Activated CD8-positive, alpha-beta memory T cell treated with anti-CD3 and anti-CD28 coated beads for 48 hours (primary cell): ENCODE measurements at places on chromosomes 1 and 21.
A peak's percentile ranks its signal among the peaks of the same experiment; 100 is the strongest.

- no peak for DNase-seq
Measured at GRCh38 chr1:233673947-233674431, 60.1 kb downstream of the KCNK1 start.

DNA sequence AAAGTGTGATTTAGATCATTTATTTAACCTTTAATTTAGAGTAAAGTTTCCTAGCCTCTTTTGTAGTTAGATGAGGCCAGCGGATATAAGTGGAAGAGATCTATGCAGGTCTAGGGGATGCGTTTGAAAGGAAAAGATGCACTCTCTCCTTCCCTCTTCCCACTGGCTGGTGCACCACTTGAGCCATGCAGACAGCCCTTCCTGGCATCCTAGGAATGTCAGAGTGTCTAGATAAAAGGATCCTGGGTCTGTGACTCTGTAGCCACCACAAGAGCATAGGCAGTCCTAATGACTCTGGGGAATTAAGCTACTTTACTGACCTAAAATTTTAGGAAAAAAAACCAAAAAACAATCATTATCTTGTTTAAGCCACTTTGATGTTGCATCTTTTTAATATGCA lies 16.0 kb upstream of the STUM start:
- no peak for DNase-seq

- DNase-seq: no peak
Measured at GRCh38 chr1:53359225-53359933, 31.5 kb upstream of the LRP8 start.

DNA sequence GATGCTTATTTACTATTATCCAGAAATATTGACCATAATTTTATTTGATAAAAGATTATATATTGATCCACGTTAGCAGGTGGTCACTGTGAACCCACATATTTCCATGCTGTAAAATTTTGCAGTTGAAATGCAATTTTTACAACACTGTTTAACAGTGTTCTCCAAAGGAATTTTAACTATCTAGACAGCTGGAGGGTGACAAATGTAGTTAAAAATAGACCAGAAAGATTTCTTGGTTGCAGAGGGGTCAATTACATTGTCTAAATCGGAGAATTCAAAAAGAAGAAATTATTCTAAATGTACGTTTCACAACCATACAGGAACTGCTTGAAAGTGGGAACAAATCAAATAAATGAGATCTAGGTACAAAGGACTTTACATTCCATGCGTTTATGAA lies 625.2 kb upstream of the NCAM2 start:
- no peak for DNase-seq

GRCh38 chr1:212699104-212699624 lies 476 bp downstream of the BATF3 start:
- peak; percentile 56 for DNase-seq

DNA sequence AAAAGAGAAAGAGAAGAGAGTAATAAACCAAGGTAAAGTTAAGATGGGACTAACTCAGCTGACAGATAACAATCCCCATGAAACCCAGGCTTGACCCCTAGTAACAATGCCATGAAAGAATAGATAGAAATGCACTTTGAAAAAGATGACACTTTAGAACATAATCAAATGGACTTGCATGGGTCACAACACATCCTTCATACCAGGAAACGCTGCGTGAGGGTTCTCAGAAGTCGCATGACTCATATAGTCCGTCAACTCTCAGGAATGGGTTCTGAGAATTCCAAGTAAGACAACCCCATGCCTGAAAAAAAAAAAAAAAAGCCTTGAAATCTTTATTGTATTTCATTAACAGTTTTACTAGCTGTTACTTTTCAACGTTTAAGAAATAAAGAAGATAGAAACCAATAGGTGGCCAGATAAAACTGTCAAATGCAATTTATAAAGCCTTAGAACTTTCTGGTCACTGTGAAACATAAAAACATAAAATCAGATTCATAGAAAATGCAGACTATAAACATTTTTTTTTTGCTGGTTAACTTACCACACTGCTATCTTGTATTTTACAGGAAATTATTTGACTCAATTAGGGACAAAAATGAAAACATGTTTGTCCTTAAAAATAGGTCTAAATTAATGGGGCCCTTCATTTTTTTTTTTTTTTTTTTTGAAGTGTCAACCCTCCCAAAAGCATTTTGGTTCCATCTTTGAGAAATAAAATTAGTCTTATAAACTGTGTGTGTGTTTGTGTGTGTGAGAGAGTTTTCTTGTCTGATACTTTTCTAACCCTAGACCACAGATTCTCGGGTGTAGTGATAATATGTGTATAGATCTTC lies 202.1 kb downstream of the NCAM2 start:
- no peak for DNase-seq

DNA sequence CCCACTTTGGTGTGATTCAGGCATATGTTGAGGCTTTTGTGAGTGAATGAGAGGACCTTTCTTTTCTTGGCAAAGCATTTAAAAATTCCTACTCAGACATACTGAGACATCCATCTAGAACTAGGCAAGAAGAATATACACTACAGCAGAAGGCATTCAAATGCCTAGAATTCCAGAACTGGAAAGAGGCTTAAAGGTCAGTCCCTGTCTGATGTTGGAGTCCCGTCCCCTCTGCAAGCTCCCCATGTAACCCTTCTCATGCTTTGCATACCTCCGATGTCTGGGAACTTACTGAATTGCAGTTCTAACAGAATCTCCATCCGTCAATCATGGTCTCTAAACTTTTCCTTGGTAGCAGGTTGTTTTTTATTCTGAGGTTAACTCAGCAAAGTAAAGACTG lies 152.9 kb downstream of the ATP6V1G3 start:
- DNase-seq: no peak

DNA sequence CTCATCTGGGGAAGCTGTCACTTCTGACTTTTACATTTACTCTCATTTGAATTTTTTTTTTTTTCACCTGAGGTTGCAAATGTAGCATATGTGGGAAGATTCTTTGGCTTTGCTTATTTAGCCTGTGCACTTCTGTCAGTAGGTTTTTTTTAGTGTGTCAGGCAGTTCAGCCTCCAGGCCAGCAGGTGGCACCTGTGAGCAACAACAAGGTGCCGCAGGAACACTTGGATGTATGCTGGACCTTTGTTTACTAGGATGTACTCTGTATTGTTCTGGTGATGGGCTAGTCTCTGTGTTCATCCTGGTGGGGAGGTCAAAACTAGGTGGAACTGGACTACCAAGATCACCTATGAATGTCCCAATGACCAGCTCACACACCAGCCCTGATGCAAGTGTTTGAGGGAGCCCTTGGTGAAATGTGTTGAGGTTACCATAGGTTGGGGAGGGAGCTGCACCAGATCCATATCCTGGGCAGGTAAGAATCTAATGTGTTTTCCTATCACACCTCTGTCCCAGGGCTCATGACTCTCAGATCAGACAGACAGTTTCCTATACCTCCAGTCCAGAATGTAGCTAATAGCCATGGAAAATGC lies 618.2 kb downstream of the BRINP3 start:
- no peak for DNase-seq

DNA sequence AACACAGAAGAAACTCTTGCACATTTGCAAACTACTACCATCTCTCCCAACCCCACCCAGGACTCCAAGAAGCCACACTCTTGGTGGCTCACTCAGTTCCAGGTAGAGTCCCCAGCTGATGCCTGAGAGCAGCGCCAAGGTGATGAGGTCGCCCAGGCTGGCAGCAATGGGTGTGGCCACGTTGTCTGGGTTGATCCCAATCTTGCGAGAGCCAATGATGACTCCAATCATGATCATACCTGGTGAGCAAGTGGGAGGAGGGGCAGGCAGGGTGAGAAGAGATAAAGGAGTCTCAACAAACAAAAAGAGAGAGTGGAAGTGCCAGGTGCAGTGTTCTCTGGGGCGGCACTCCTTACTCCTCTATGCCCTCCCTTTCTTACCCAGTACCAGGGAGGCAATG lies 14.4 kb downstream of the SLC41A1 start:
- DNase-seq: no peak

DNA sequence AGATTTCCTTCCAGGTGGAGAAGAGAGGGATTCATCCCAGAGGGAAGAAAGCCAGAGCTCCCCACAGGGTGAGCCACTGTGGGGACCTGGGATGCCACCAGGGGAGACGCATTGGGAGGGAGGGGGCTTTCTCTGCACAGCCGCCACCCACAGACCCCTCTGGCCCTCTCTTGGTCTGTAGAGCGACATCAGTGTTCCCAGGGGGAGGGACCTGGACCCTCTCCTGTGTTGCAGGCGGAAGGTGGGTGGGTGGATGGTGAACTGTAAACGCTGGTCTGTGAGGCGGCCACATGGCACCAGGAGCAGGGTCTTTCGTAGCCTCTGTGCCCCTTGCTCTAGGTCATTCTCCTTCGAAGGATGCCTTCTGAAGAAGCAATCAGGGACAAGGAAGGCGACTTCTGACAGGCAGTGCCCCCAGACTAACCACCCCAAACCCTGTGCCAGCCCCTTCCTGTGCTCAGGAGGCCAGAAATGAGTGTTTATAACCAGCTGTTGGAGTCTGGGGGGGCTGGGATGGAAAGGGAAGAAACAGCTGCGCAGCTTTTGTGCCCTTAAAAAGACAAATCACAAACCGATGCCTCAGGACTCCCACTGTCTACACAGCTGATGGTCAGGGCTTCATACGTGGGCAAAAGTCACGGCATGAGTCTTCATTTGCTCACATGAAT lies 121.4 kb upstream of the ZBTB40 start:
- DNase-seq: no peak

- no peak for DNase-seq
Measured at GRCh38 chr1:183871601-183872000, 66.7 kb downstream of the RGL1 start.

DNA sequence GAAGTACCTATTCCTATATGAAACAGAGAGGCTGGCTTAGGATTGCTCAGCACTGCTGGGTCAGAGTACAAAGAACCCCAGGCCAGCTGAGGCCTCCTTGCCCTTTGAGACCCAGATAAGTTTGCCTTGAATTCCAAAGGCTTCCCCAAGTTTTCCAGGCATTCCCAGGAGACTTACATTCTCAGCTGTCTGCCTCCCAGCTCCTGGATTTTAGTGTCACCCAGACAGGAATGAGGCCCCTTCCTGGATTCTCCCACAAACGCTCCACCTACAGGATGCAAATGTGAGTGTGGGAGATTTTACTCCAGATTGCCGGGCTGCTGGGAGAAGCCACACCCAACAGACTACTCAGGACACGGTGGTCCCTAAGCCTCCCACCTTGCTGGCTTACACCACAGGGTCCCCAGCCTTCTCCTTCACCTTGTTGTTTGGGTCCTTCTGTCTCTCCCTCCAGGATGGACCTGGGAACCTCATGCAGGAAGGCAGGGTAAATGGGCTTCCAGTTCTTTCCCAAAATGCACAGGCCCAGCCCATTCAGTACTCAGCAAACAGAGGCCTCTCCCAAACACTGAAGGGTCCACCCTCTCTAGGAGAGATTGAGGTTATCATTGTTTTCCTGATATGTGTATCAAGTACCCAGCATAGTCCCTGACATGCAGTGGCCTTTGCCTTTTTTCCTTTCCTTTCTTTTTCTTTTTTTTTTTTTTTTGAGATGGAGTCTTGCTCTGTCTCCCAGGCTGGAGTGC lies 10.6 kb downstream of the RHBG start:
- DNase-seq: no peak

- no peak for DNase-seq
Measured at GRCh38 chr1:201880928-201881571, 7.6 kb upstream of the SHISA4 start.

DNA sequence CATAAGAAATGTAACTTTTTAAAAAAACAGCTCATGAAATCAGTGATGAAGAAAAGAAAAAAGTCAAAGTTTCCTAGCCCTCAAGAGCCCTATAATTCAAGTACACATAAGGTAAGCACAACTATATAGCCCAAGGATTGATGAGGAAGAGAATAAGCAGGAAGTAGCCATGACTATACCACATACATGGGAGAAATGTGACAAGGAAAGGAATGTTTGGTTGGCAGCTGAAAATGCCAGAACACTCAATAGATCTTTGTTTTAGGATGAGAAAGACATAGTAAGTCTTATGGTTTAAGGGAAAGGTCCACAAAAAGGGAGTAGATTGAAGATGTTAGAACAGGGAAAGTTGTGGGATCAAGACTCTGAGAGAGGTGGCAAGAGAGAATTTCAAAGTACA lies 5.7 kb downstream of the DOCK7 start:
- no peak for DNase-seq

- DNase-seq: no peak
Measured at GRCh38 chr1:165734906-165735305, 33.8 kb downstream of the TMCO1 start.

- no peak for DNase-seq
Measured at GRCh38 chr1:175877939-175878737, 134.7 kb upstream of the TNR start.

- no peak for DNase-seq
Measured at GRCh38 chr1:219324629-219325367, 151.1 kb downstream of the LYPLAL1 start.

DNA sequence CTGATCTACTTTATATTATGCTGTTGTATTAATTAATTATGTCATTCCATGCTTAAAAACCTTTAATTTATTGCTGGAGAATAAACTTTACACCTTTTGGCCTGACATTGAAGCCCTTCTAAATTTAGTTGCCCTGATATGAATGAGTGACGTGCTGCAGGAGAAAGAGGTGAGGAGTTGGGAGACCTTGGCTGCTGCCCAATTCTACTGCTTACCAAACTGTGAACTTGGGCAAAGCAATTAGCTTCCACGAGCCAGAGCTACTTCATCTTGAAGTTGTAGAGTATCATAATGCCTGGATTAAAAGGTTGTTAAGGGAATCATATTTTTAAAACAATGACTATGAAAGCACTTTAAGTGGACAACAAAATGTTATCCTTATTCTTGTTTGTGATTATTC lies 126.8 kb upstream of the DEPDC1 start:
- no peak for DNase-seq

- no peak for DNase-seq
Measured at GRCh38 chr1:8013800-8014199, 12.3 kb downstream of the ERRFI1 start.

- DNase-seq: no peak
Measured at GRCh38 chr1:44810101-44810761, 1.9 kb downstream of the BTBD19 start.

DNA sequence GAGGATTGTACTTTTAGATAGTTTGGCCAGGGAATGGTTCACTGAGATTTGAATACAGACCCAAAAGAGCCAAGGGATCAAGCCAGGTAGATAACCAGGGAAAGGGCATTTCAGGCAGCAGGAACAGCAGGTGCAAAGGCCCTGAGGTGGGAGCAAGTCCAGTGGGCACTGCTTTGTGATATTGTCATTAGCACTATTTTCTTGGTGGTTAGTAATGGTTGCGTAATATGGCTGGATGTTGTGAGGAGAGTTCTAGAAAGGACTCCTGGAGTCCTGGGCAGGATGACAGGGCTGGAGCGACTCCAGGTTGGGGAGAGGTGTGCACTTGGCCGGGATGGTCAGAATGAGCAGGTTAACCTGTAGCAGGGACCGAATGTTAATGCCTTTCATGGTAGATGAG lies 4.4 kb downstream of the AZIN2 start:
- DNase-seq: no peak

DNA sequence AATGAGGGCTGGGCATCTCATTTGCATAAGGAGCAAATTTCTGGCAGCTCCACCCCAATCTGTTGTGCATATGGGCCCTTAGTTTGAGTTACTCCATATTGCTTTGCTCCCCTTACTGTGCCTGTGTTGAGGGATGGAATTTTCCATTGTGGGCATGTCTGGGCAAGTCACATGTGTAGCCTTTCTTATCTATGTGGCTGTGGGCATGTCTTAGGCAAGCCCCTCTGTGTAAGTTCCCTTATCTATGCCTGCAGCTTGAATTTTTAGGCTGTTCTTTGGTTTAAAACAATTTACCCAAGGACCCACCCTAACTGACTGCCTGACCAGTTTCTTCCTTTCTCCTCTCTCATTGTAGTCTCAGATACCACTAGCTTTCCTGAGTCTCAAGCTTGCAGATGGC lies 405.7 kb upstream of the NCAM2 start:
- no peak for DNase-seq
